ENCODE measurements at places on chromosomes 16 and 17.

DNA sequence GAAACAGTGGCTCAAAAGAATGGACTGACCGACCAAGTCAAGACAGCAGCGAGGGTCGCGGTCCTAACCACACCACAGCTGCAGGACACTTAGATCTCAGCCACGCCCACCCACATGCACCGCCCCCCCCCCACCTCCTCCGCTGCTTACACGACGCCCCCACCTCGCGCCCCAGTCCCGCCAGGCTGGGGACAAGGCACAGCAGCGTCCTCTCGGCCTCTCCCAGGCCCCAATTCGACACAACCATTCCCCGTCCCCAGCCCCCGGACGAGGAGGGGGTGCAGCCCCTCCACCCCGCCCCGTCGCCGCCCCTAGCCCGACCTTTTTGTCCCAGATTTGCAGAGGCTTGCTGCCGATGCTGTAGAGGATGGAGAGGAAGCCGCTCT lies 477 bp downstream of the CFAP20 start:
- DNase-seq, result no peak

DNA sequence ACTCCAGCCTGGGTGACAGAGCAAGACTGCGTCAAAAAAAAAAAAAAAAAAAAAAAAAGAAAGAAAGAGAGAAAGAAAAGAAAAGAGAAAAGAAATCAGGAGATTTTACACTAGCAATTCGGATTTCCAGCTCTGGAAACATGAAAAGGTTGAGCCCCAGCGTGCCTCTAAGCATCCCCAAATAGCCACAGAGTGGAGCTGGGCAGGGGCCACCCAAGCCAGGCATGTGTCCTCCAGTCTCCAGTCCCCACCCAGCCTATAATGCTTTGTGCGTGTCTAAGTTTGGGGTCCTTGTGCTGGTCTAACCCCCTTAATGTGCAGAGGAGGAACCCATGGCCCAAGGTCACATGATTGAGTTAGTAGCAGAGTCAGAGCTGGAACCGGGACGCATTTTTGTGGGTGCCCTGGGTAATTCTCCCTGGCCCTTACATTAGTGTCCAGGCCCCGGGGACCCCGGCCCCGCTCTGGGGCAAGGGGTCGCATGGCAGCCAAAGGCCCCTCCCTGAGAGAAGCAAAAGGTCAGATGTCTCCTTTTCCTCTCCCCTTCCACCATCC lies 19.9 kb downstream of the ADAM11 start:
- no peak for DNase-seq

DNA sequence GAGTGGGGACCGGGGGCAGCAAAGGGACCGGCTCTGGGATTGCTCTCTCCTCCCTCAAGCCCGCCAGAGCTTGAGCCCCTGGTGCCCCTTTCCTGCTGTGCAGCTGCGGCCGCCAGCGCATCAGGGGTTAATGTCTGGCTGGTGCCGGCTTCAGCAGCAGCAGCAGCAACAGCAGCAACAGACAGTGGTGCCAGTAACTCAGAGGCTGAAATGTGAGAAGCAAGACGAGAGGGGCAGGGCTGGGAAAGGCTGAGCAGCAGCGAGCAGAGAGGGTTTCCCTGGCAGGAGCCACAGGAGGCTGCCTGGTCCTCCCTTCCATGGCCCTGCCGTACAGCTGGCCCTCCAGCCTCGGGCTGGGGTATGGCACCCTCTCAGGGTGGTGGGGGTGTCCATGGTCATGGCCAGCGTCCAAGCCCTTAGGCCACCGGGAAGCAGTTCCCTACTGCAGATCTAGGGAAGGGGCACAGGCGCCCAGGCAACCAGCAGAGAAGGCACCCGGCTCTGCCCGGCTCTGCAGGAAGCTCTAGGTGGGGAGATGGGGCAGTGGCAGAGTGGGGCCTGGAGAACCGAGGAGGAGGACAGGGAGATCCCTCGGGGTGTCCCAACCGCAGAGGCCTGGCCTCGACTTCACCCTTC lies 21.1 kb upstream of the TFAP4 start:
- DNase-seq, result no peak

DNA sequence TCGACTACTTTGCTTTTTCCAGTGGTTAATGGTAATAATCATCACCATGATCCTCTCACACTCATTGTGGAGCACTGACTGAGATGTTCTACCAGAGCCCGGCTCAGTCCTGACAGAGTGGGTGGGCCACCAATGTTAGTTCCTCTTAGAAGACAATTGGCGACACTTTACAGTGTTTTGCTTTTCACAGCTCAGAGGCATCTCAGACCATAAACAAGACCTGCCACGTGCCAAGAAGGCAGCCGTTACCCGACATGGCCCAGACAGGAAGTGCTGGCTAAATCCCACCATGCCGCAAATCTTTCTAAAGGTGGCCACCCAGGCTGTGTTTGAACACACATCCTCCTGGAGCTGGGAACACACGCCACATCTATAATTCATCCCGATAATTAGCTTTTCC lies 103.7 kb downstream of the XYLT1 start:
- DNase-seq, result no peak

GRCh38 chr17:36086791-36087190 lies 3.2 kb downstream of the CCL3 start:
- DNase-seq, result no peak

DNA sequence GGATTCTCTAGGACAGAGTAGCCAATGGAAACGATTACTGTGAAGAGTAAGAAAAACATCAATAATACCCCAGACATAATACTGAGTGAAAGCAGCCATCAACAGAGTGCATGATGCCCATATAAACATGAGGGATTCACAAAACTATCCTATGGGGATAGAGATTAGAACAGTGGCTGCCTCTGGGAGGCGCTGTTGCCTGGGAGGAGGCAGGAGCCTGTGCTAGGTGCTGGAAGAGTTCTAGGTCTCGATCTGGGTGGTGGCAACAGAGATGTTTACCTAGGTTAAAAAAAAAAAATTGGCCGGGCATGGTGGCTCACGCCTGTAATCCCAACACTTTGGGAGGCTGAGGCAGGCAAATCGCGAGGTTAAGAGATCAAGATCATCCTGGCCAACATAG lies 7.9 kb downstream of the FA2H start:
- no peak for DNase-seq

GRCh38 chr17:5254903-5255521 lies 20.4 kb upstream of the SCIMP start:
- no peak for DNase-seq

GRCh38 chr16:47045459-47045858 lies 72.0 kb upstream of the DNAJA2 start:
- DNase-seq, result no peak

DNA sequence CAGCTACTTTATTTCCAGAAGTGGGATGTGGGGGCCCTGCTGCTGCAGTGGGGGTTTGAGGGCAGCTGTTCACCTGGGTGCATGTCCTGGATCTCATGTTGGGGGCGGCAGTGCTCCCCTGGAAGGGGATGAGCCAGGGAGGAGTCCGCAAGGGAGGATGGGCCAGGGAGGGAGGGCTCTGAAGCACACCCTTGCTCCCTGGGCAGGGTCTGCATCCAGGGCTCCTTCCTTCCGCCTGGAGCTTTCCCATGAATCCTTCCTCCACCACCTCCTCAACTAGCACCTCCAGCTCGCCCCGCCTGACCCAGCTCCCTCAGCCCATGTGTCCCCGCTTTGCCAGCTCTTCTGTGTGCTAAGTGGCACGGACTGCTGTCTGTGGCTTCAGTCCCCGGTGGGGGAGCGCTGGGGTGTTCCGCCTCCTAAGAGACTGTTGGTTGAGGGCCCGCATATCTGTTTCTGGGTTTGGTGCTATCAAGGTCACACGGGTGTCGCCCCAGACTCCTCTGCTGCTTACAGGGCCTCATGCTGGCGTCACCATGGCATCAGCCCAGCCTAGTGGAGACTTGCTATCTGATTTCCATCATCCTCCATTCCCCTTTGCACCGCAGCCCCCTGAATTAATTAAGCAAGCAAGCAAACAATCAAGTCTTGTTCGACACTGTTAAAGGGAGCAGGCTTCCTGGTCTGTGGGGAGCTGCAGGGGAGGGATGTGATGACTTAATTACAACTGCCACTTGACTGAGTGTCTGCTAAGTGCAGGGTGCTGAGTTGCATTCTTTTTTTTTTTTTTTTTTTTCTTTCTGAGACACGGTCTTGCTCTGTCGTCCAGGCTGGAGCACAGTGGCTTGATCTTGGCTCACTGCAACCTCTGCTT lies 71.8 kb downstream of the PRKCA start:
- peak; percentile 12 for DNase-seq

Data from stimulated activated CD4-positive, alpha-beta T cell treated with anti-CD3 and anti-CD28 coated beads, Interleukin-15, amount 100 ng/mL, for 1 hour (primary cell).